NCI-H1417 treated with DMSO at 0.1 percent for 48 hours (cell line): ENCODE measurements at places on chromosomes 2 and 18.

GRCh38 chr2:178391701-178392100 lies 59.3 kb downstream of the PRKRA start:
- DNase-seq, result no peak

DNA sequence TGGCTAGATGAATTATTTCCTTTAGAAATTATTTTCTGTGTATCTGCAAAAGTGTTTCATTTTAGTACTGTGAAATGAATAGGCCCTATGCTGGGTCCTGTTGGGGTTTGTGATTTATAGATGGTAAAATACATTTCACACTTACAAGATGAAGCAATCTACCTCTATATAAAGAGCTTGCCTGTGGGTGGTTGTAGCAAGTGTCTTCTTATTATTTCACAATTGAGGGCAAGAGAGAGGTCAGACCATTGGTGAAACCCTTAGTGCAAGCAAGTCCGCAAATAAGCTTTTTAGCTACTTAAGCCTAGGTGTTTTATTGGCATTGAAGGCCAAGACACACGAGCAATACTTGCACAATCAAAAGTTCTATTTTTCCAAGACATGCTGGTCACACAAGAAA lies 153.1 kb downstream of the FMNL2 start:
- no peak for DNase-seq

DNA sequence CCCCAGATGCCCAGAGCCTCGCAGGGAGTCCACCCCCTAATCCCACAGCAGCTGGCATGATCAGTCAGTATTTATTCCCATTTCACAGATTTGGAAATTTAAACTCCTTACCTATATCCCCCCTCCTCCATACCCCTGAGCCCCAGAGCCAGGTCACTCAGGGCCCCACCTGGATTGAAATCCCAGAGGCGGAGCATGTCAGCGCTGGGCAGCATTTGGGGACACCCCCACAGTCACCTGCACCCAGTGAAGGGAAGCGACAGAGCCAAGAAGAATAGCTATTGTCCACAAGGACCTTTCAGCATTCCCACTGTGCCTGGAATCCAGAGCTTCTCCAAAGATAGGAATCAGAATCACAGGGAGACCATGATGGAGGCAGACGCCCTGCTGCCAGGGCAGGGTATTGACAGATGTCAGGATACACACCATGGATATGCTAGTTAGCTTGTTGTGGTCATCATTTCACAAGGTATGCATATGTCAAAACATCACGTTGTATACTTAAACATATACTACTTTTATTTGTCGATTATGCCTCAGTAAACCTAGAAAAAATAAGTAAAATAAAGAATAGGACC lies 968 bp upstream of the ASTL start:
- no peak for DNase-seq

GRCh38 chr2:26528836-26529235 lies 50.9 kb upstream of the OTOF start:
- no peak for DNase-seq

- DNase-seq, result no peak
Observed at GRCh38 chr2:35932276-35932963, 423.2 kb upstream of the CRIM1 start.

DNA sequence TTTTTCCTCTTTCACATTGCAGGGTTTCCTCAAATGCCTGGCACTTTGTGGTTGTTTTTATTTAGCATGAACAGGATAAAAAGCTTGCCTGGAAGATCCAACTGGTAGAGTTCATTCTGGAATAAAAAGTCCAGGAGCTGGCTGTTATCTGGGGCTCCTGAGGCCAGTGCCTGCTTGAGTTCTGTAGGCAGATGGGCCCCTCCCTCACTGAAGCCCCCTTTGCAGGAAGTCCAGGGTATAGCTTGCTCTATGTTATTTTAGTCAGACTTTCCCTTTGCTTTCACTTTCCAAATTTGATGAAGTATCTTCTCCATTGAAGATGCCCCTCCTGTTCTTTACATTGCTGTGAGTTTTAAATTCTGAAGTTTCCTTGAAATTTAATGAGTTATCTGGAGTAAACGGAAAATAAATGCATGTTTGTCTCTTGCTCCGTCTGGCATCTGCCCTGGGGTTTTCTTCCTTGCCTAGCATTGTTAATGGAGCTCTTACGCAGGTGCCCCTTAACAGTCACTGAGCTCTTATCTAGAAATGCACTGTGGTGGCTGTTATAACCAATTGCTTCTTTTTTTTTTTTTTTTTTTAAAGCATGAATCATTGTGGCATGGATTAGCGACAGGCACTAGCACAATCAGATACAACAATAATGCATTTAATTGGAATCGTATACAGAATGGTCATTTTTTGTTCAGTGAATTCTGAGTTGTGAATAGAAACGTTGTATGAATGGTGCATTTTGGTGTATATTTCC lies 27.0 kb upstream of the LPIN1 start:
- no peak for DNase-seq

- no peak for DNase-seq
Observed at GRCh38 chr2:190443778-190444481, 35.8 kb downstream of the MFSD6 start.

DNA sequence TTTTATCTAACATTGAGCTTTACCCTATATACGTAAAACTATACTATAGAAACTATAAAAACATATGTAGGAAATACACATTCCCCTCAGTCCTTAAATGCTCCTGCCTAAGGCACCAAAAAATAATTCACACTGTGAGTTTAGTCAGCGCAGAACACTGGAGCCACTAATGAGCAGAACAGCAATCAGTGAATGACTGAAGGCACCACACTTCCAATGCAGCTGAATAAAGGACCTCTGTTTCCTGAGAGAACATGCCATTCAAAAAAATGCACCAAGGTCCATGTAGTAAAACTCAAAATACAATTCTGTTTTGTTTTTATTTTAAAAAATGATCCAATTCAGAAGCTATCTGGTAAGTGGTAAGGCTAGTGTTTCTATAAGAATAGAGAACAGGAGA lies 1280.6 kb upstream of the NRXN1 start:
- no peak for DNase-seq

DNA sequence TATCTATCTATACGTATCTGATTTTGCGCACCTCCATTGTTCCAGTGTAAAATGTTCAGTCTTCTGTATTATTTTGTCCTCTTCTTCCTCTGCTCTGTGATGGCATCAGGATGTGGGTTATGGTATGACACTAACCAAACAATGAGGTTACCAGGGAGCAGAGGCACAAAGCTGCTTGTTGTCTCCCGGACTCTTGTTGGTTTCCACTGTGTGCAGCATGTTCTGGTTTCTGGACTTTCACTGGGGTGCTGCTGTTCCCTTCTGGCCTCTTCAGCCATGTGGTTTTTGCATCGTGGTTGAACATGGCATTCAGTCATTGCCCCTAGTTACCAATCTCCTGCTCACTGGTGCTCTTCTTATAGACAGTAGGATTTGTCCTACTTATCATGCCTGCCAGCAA lies 665.9 kb downstream of the CBLN2 start:
- no peak for DNase-seq
